Fibroblast of villous mesenchyme (primary cell): ENCODE measurements at places on chromosomes 2 and 18. TPM values are rescaled to one million over a fixed set of nuclear protein-coding genes. Genes with fewer than 3 reads are reported as not detected.

DNA sequence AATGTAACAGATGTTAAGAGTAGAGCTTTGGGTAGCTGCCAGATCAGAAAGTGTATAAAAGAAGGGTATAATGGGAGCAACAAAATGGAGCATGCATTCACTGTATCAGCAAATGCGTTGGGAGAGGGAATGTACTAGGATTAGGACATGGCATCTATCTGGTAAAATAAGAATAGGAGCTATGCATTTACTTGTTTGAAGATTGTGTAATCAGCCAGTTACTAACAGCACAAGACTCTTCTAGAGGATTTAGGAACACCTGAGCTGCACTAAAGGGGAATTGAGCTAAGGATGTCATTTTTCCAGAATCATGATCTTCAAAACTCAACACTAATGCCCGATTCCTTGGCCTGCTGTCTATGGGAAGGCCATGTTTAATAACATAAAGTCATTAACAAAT, 394.2 kb upstream of the TNP1 start:
- no peak for DNase-seq

DNA sequence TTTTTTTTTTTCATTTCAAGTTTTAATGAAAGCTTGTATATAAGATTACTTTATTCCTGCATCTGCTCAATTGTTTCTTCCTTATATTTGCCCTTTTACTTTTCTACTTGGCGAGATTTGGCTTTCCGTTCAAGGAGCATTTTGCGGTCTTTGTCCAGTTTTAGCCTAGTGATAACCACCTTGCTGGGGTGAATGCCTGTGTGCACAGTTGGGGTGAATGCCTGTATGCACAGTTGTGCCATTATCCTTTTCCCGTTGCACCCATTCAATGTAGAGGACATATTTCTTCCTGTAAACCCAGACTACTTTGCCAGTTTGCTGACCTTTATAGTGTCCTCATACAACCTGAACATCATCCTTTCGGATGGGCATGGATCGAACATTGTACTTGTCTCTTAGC, 12.0 kb downstream of the ZNF236 start:
- DNase-seq = no peak

SLC66A2 gene
- 23.3 and 28.3 TPM in 2 replicates for total RNA-seq

FSHR gene
- not detected in 2 replicates for total RNA-seq

GRCh38 chr2:43033016-43033270, 193.5 kb downstream of the ZFP36L2 start:
- DNase-seq = no peak

RAPGEF4 gene
- total RNA-seq = 1.3 and 2.6 TPM in 2 replicates

SERPINB12 gene
- not detected in 2 replicates for total RNA-seq
